ENCODE measurements at places on chromosomes 11 and 22.
A peak's percentile ranks its signal among the peaks of the same experiment; 100 is the strongest.

GRCh38 chr11:9754010-9754471 lies 90.2 kb downstream of the SWAP70 start:
- no peak for DNase-seq

DNA sequence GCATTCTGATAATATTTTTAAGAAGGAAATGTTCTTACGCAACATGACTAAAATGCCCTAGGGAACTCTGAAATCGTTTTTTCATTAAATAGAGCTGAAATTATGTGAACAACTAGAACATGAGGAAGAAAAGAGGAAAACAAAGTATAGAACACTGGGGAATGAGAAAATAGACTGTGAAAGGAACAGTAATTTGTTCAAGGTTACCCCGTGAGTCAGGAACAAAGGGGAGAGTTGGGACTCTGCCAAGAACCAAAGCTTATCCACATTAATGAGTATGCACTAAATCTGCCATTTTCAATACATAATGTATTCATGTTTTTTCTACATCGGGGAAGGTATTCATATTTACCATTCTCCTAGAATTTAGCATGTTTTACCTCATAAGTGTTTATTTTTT lies 961.8 kb upstream of the CCDC90B start:
- peak; percentile 31 for DNase-seq

- DNase-seq = no peak
These were observed 16.6 kb downstream of the OR10D3 start for GRCh38 chr11:124199702-124200101.

GRCh38 chr11:43952401-43953342 lies 10.2 kb downstream of the C11orf96 start:
- no peak for DNase-seq

DNA sequence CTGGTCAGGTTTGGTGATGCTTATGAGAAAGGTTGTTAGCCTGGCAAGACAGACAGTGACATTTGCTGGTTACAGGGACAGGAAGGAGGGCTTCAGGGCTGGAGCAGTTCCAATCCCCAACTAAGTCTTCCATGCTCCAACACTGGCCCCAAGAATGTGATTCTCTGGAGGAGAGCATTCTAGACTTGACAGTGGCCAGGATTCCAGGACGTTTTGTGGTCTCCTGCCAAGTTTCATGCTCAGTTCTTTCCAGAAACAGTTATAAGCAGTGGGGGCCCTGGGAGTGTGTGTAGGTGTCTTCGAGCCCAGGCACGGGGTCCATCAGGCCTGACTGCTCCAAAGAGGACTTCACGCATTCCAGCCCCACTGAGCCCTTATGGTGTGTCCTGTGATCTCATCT lies 8.9 kb upstream of the GRK3 start:
- no peak for DNase-seq

DNA sequence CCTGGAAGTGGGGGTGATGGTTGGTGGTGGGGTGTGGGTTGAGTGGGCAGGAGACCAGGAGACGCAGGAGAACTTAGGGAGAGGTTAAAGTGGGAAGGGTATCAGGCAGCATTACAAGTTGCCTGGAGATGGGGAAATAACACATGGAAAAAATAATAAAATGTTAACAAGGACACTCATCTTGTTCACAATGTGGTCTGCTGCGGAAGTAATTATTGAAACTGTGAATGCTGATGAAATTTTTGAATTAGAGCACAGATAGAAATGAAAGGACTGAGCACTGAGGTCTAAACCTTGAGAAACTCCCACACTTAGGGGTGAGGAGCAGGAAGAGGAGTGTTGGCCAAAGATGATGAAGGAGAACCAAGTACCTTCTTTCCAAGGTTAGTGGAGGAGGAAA lies 346.0 kb upstream of the PLET1 start:
- no peak for DNase-seq

DNA sequence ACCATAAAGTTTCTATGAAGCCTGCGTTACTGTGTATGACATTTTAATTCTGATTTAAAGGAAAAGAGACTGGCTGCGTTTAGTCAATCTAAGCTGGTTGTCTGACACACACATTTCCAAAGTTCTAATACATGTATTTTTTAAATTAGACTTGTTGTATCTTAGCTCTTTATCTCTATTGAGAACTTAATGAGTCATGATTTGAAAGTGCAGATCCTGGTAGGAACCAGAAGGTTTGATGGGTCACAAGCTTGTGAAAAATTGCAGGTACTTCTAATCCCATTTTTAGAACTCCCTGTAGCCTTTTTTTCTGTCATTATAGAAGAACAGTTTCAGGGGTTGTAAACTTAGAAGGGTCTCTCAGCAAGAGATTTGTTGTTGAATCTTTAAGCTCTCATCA lies 210.3 kb downstream of the DDX10 start:
- DNase-seq = no peak

DNA sequence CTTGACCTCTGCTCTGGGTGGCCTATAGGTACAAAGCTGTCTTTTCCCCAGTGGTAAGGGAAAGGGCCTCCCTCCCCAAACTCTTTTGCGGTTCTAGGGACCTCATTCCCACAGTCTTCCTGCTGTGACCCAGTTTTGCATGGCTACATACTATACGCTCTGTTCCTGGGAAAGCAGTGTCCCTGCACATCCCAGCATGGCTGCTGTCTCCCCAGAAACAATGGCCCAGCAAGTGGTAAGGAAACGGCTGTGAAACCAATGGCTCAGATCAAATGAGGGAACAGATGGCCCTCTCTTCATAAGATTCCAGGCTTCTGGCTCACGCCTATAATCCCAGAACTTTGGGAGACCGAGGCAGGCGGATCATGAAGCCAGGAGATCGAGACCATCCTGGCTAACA lies 41.1 kb downstream of the RPL27A start:
- no peak for DNase-seq

DNA sequence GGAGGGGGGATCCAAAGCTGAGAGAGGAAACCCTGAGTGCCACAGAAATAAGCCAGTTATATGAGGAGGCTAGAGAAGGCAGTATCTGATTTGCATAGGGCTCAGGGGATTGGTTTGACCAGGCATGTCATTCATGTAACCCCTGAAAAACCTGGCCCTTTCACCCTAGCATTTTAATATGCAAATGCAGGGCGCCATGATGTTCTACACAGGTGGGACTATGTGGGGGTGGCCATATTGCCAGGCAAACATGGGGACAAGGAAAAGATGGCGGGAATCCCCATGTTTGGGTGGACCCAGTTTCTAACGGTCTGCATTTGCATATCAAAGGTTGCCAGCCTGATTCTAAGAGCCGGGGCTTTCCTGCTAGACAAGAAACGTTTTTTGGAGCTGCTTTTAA lies 27.2 kb downstream of the CSF2RB start:
- peak; percentile 1 for DNase-seq

DNA sequence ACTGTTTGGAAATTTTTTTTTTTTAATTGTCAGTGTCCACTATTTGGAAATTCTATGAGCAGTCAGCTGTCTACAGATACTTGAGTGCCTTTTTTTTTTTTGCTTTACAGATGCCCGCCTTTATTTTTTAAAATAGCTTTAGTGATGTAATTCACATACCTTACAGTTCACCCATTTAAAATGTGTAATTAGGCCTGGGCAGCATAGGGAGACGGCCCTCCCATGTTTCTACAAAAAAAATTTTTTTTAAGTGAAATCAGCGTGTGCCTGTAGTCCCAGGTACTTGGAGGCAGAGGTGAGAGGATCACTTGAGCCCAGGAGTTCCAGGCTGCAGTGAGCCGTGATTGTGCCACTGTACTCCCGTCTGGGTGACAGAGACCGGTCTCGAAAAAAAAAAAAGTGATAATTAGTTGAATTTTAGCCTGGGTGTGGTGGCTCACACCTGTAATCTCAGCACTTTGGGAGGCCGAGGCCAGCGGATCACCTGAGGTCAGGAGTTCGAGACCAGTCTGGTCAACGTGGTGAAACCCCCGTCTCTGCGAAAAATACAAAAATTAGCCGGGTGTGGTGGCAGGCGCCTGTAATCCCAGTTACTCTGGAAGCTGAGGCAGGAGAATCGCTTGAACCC lies 1.5 kb downstream of the ZNF143 start:
- no peak for DNase-seq

GRCh38 chr11:64713781-64714363 lies 9.1 kb downstream of the NRXN2 start:
- DNase-seq = no peak

DNA sequence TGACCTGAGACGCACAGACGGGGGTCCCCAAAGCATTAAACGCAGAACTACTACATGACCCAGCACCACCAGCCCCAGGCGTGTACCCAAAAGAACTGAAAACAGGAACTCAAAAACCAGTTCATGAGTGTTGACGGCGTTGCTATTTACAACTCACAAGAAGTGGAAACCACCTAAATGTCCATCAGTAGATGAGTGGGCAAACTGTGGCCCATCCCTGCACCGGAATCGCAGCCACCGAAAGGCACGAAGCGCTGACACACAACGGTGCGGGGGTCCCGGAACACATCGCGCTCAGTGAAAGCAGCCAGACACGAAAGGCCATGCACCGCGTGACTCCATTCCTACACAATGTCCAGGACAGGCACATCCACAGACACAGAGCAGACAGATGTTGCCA lies 79.2 kb downstream of the TRMU start:
- DNase-seq = no peak

- DNase-seq = no peak
These were observed 29.2 kb downstream of the CERK start for GRCh38 chr22:46708766-46709330.

DNA sequence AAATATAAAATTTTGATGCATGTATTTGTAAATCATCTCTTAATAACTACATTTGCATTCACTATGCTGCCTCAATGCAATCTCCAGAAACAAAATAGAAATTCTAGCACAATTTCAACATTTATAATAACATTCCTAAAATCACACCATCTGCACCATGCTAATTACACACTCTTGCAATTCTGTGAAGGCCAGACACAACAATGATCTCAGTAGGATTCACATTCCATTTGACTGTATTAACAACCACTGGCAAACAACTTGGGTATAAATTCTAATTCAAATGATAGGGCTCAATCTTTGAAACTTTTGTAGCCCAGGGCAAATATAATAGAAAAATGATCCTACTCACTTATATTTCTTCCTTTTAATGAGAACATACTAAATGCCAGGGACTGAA lies 25.9 kb downstream of the RAB6A start:
- DNase-seq = no peak

GRCh38 chr11:61290905-61291690 lies 4.0 kb downstream of the VWCE start:
- no peak for DNase-seq

GRCh38 chr22:46697811-46698515 lies 40.1 kb downstream of the CERK start:
- no peak for DNase-seq

GRCh38 chr11:93614173-93614722 lies 47.2 kb upstream of the CEP295 start:
- DNase-seq = no peak

- DNase-seq = no peak
These were observed 1.2 kb downstream of the TSPAN32 start for GRCh38 chr11:2302896-2303626.

- no peak for DNase-seq
These were observed 25.5 kb downstream of the EMID1 start for GRCh38 chr22:29230972-29231875.

- DNase-seq = no peak
These were observed 37.8 kb downstream of the PPFIBP2 start for GRCh38 chr11:7551571-7551970.

DNA sequence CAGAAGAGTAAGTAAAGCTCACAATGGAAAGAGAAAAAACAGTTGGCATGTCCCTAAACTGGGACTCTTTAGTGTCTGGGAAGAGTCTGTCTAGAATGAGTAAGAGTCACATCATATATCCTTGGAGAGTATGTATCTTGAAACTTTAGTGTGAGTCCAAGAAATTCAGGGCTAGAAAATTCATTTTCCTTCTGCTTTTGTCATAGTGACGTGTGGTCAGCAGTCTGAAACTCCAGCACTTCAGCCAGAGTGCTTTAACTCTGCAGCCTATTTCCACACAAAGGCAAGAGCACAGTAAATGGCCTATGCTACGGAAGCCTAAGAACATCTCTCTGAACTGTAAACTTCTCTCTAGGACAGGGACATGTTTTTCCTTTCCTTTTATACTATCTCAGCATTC lies 174.1 kb downstream of the FAM181B start:
- no peak for DNase-seq

GRCh38 chr11:101840704-101841103 lies 74.1 kb upstream of the CEP126 start:
- no peak for DNase-seq

- no peak for DNase-seq
These were observed 39.2 kb upstream of the HMGXB4 start for GRCh38 chr22:35218079-35218478.

GRCh38 chr22:36435516-36436415 lies 45.7 kb downstream of the TXN2 start:
- no peak for DNase-seq

DNA sequence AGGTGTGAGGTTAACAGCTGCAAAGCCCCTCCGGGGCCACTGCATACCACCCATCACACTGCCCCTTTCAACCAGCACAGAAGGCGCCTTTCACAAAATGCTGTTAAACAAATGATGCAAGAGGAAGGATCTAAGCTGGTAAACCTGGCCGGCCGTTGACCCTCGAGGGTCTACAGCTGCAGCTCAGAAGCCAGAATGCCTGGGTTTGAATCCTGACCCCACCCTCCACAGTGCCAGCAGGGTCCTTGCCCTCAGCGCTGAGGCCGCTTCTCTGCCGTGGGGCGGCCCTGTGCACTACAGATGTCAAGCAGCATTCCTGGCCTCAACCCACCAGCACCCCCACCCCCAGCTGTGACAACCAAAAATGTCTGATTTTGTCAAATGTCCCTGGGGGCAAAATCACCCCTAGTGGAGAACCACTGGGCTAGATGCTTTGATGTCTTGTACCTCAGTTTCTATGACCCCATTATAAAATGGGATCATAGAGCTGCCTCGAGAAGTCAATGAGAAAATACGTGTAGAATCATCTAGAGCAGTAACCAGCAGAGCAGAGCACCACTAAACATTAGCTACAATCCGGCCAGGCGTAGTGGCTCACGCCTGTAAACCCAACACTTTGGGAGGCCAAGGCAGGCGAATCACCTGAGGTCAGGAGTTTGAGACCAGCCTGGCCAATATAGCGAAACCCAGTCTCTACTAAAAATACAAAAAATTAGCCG lies 77.9 kb downstream of the CELSR1 start:
- DNase-seq = no peak
